Adipocyte (in vitro differentiated cells): ENCODE measurements at places on chromosomes 12 and 14.

- DNase-seq: peak; percentile 55
These were observed 2.2 kb upstream of the KRT80 start for GRCh38 chr12:52193991-52194390.

GRCh38 chr12:7498809-7499208, 4.8 kb downstream of the CD163 start:
- DNase-seq: peak; percentile 86

GRCh38 chr14:21072031-21072473, 1.9 kb downstream of the ARHGEF40 start:
- peak; percentile 88 for DNase-seq

- DNase-seq: no peak
These were observed 260.0 kb upstream of the PLEKHG7 start for GRCh38 chr12:92442782-92443181.

DNA sequence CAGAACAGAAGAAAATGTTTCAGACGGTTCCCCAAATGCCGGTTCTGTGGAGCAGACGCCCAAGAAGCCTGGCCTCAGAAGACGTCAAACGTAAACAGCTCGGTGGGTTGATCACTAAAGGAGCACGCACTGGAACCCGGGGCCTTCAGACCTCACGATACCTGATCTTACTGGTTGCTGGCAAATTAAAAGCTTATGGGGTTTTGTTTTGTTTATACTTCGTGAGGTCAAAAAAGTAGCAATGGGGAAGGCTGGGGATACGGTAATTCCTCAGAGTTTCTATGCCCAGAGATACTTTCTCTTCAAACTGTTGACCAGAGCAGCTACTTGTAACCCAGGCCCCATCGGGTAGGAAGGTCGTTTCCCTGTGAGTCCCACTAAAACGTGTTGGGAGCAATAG, 1.7 kb downstream of the CDKN1B start:
- peak; percentile 68 for DNase-seq

DNA sequence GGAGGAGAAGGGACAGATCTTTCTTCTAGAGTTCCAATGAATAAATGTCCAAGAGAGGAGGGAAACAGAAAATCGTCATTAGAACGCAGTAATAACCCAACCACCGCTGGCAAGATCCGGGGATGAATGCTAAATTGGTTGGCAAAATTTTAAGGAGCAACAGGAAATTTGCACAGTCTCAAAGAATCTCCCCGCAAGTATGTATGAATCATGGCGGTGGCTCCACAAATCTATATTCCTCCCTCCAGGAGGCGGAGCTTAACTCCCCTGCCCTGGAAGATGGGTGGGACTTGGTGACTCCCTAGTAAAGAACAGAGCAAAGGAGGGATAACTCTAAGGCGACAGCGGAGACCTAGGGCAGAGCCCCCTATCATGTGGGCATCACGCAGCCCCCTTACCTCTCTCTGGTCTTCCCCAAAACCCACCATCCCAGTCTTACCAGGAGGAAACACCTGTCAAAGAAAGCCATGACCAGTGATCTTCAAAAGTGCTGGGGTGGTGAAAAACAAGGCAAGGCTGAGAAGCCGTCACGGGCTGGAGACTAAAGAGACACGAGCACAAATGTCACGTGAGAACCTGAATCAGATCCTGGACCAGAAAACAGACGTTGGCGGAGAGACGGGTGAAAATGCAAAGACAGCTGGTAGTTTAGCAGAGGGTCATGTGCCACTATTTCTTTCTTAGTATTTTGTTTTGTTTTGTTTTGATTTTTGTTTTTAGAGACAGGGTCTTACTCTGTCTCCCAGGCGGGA, 125.8 kb downstream of the NCOR2 start:
- peak; percentile 91 for DNase-seq

DNA sequence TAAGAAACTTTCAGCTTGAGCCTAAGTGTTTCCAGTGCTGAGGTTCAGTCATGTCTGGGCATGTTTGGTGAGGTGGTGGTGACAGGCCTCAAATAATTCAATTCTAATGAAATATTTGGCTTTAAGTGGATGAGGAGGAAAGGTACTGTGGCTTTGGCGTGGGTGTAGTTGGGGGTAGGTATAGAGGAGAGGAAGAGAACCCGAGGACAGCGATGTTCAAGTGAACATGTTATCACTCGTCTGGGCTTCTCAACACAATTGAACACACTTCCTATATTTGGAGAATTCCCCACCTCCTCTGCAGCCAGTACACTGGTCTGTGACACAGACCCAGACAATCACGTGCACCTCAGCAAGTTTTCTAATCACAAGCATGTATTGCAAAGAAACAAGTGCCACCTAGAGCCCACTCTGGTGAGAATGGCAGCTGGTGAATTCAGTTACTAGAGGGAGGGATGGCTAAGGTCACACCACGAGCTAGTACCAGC, 53.0 kb downstream of the IFNG-AS1 start:
- no peak for DNase-seq

DNA sequence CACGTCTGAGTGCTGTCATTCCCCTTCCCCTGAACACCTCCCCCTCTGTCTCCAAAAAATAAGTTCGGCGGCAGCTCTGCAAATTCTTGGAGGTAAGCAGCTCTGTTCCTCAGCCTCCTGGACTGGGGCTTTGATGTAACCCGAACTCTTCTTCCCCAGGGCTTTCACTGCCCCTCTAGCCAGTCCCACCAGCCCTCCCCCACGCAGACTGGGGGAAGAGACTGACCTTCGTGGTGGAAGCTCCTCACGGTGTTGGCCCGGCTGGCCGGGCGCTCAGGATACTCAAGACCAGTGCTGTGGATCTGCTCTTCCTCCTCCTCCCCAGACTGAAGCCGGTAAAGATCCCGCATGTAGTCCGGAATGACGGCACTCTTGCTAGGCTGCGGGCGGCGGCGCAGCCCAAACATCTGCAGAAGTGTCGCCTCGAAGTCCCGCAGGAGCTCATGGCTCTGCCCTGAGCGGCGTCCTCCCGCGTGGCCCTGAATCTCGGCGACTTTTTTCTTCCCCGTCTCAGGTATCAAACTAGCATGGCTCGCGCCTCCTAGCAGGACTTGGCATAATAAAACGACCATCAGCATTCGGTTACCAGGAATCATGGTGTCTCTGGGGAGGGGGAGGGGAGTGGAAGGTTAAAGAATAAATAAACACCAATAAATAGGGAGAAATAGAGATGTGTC, 4.9 kb downstream of the BMP4 start:
- peak; percentile 16 for DNase-seq

DNA sequence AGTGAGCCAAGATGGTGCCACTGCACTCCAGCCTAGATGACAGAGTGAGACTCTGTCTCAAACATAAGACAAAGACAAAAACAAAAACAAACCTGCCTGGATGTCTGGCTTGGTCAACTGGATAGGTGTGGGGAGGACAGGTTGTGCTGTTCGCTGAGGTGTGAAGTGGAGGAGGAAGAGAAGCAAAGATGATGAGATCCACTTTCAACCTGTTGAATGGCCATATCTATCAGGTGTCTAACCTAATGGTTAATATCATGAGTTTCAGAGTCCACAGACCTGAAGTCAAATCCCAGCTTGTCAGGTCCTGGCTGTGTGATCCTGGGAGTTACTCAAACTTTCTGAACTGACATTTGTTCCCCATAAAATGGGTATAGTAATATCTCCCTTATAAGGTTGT, 9.7 kb upstream of the CCDC177 start:
- DNase-seq: no peak

- no peak for DNase-seq
These were observed 148.1 kb downstream of the SYT1 start for GRCh38 chr12:79012636-79013035.

GRCh38 chr12:22529281-22530060, 14.9 kb downstream of the C2CD5 start:
- DNase-seq: peak; percentile 31

- no peak for DNase-seq
These were observed 27.7 kb upstream of the CALM1 start for GRCh38 chr14:90368946-90369721.
